ENCODE measurements at places on chromosomes 4 and X.

DNA sequence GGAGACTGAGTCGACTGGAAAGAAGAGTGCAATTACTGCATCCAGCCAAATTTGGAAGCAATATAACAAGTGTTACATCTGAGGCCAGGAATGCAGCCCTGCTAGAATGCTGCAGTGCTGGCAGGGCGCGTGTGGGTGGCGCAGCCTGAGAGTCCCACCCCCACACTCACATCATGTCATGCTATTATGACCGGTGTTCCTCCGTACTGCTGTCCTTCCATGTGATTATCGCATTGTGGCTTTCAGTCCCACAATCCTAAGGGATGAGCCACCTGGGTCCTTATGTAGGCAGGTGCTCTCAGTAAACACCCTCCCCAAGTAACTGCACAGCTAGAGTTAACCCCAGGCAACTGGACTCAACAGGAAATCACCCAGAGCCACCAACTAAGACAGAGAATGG is 122.6 kb upstream of the CPEB2 start:
- no peak for DNase-seq

GRCh38 chr4:6422105-6422504 is 50.3 kb downstream of the PPP2R2C start:
- no peak for DNase-seq

DNA sequence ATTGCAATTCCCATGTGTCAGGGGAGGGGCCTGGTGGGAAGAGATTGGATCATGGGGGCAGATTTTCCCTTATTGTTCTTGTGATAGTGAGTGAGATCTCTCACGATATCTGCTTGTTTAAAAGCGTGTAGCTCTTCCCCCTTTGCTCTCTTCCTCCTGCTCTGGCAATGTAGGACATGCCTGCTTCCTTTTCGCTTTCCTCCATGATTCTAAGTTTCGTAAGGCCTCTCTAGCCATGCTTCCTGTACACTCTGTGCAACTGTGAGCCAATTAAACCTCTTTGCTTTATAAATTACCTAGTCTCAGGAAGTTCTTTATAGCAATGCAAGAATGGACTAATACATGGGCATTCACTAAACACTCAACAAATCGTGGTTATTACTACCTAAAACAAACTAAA is 37.2 kb upstream of the PAPSS1 start:
- DNase-seq, result no peak

GRCh38 chrX:107675823-107676555 is 47.7 kb downstream of the PRPS1 start:
- DNase-seq, result no peak

DNA sequence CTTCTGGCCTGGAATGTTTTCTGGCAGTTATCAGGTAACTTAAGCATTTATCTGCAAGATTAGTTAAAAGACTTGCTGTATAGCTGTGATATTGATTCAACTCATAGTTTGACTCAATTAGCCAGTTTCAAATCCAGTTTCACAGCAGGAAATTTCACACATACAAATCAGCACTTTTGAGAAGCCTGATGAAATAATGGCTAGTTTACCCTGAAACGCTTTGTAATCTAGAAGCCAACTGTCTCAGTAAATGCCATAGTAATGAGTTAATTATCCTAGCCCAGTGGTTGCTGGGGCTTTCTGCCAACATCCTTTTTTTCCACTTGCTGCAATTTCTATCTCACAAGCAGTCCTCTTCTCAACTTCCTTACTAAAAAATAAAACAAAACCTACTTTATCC is 53.1 kb downstream of the ARHGEF38 start:
- DNase-seq, result no peak
